Stimulated activated CD8-positive, alpha-beta memory T cell treated with anti-CD3 and anti-CD28 coated beads, Interleukin-4, amount 100 ng/mL, for 48 hours (primary cell): ENCODE measurements at places on chromosomes 16 and 17.

DNA sequence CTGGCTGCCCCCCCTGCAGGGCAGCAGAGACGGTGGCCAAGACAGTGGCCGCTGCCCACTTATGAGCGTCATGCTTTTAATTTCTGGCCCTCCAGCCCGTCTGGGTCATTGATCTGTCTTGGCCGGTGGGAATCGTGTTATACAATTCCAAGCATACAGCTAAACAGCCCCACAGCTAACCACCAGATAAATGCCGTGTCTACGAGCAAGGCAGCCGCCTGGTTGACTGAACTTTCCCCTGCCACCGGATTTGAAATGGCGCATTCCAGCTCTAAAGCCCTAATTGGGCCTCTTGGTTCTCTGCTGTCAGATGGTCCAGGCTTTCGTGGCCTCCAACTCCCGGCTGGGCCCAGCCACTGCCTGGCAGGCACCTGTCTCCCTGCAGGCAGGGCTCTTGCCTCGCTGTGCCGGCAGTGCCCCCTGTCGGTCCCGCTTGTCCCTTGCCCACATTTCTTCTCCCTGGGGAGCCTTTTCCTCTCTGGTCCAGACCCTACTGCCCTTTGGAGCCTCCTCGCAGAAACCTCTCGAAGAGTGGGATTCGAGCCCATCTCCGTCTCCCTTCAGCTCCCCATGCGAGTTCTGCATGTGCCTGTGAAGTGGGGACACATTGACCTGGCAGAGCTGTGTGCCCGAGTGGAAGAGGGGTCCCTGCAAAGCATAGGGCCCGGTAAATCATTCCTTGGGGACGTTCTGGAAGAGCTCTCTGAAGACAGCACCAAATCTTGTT lies 1.8 kb upstream of the RBFOX3 start:
- DNase-seq = peak; percentile 85

DNA sequence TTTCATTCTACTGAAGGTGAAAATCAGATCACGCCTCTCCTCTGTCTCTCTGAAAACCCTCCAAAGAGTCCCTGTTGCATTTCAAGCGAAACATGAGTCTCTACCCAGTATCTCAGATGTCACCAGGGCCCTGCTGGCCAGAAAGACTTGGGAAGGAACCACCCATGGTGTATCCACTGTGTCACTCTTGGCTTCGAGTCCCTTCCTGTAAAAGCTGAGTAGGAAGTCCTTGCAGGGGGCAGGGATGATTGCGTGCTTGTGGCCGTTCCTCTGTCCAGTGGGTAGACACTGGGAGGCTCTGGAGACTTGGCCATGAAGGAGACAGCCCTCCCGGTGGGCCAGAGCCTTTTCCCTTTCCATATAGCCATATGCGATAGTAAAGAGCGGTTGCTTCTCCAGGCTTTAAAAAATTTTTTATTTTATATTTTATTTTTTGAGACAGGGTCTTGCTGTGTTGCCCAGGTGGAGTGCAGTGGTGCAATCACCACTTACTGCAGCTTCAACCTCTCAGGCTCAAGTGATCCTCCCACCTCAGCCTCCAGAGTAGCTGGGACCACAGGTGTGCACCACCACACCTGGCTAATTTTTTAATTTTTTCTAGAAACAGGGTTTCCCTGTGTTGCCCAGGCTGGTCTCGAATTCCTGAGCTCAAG lies 19.0 kb upstream of the RMI2 start:
- no peak for DNase-seq

DNA sequence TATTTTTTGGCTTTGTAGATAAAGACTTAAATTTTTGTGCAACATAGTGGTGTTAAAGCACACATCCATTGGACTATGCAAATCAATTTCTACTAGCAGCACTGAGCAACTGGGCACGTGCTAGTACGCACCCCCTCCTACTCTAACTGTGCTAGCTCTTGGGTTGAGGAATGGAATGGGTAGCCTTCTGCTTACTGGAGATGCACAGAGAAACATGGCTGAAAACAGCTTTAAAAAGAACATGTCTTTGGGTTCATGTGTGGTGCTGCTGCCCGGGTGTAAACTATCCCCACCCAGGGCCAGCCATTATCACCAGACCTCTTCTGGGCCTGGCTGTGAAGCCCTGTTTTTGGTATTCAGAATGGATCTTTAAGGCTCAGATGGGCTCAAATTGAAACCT lies 7.3 kb downstream of the ESRP2 start:
- DNase-seq = no peak

- no peak for DNase-seq
Measured at GRCh38 chr16:81581107-81581506, 136.5 kb downstream of the CMIP start.

DNA sequence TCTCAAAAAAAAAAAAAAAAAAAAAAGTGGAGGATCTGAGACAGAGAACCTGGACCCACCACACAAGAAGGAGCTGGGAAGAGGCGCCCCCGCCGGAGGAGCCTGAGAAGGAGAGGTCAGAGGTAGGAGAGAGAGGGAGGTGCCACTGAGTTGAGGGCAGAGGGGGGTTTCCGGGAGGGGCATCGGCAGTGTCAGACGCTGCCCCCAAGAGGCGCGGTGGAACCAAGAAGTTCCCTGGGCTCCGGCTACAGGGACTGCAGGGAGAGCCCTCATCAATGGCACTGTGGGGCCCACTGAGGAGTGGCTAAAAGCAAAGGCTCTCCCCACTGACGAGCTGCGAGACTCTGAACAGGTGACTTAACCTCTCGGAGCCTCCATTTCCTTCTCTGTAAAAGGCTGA lies 4.2 kb downstream of the CCDC42 start:
- DNase-seq = peak; percentile 56

GRCh38 chr17:77615703-77616253 lies 342.7 kb upstream of the TNRC6C start:
- DNase-seq = no peak

GRCh38 chr17:71503710-71504465 lies 616.9 kb upstream of the SOX9 start:
- DNase-seq = no peak

DNA sequence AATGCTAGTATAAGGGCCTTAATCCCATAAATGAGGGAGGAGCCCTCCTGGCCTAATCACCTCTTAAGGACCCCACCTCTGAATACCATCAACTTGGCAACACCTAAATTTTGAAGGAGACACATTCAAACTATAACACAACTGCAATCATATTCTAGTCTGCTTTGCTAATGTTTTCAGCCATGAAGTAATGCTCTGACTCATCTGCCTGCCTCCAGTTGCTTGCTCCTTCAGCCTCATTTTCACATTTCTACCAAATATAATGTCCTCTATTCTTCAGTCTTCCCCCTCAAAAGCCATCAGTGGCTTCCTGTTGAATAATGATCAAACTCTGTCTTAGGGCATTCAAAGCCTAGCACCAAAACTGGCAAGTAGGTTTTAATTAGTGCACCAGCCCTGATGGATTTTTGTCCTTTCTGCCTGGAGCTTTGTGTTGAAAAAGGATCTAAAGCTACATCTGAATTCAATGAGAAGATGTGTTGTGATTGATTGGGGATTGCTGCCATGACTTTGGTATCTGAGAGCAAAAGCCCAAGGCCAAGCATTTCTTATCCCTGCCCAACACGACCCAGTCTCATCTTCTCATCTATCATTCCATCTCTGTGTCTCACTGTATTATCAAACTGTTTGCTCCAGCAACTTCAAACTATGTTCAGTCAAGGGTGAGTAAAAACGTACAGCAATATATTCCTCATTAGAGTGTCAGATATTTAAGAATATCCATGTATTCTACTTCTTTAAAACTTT lies 140.8 kb upstream of the ELAC2 start:
- no peak for DNase-seq

GRCh38 chr17:68455901-68456338 lies 1.4 kb downstream of the WIPI1 start:
- no peak for DNase-seq

- no peak for DNase-seq
Measured at GRCh38 chr17:61029181-61029580, 351.5 kb downstream of the BCAS3 start.

DNA sequence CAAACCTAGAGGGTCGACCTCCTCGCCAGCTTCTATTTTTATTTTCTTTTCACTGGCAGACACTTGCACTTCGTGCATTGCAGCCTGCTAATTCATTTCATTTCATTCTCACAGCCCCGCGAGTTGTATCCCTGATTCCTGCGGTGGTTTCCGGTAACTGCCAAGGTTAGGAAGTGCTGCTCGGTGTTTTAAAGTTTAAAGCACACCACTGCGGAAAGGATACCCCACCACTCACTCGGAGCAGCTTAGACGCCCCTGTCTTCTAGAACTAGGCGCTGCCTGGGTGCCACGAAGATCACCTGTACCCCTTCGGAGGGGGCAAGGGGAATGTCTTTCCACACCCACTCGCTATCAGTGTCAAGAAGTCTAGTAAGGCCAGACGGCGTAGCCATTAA lies 509 bp downstream of the CNEP1R1 start:
- DNase-seq = peak; percentile 42
